ENCODE measurements at places on chromosomes 6 and 20.

DNA sequence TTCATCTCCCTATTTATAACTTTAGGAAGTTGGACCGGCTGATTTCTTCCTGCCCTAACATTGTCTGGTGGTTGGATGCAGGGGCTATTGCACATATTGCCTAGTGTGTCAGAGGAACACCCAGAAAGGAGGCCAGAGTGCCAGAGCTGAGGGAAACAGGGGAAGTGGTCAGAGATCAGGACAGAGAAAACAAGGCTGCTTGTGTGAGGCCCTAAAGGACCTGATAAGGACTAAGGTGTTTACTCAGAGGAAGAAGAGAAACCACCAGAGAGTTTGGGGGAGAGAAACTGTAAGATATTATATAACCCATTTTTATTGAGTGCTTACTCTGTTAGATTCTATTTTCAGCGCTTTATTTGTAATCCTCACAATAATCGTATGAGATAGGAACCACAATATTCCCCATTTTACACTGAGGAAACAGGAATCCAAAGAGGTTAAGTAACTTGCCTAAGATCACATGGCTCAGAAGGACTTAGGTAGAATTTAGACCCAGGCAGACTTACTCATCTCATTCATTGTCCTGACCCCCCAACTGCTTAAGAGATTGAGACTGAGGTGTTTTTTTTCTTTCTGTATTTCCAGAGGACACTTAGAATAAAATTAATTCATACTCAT is 54.0 kb upstream of the REV3L start:
- no peak for DNase-seq

- DNase-seq: no peak
Measured at GRCh38 chr6:40960742-40961430, 78.1 kb downstream of the UNC5CL start.

- DNase-seq: no peak
Measured at GRCh38 chr6:5379647-5380242, 118.4 kb downstream of the FARS2 start.

- DNase-seq: no peak
Measured at GRCh38 chr6:52306972-52307870, 22.7 kb upstream of the MCM3 start.

GRCh38 chr6:11586117-11586516 is 48.6 kb downstream of the TMEM170B start:
- DNase-seq: no peak

- DNase-seq: no peak
Measured at GRCh38 chr20:50834599-50835005, 39.7 kb downstream of the BCAS4 start.

DNA sequence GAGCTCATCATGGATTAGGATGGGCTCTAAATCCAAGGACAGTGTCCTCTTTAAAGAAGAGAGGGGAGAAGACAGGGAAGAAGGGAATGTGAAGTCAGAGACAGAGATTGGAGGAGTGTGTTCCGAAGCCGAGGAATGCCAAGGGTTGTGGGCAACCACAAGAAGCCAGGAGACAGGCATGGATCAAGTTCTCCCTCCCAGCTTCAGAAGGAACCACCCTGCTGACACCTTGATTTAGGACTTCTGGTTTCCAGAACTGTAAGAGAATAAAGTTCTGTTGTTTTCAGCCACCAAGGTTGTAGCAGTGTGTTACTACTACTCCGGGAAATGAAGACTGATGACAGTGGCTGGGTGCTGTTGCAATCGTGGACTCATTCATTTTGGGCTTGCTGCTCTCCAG is 120.1 kb downstream of the RPS12 start:
- no peak for DNase-seq

- no peak for DNase-seq
Measured at GRCh38 chr6:112879920-112880413, 532.8 kb downstream of the RFPL4B start.

DNA sequence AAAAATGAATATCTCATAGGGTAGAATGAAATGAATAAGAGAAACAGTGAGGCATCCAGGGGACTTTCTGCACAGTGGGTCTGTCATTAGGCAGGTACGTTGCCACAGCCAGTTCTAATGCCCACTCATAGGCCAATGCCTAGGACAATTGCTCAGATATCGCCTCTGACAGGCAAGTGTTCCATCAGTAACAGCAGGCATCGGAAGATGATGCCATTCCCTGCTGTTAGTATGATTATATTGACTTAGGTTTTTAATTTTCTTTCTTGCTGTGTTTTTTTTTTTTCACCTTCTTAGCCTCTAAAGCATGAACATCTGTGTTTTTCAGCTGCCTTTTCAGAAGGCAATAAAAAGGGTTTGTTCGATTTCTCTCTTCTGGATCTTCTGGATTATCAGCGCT is 90.7 kb downstream of the PRL start:
- DNase-seq: no peak

GRCh38 chr6:33961691-33962090 is 157.9 kb upstream of the MLN start:
- DNase-seq: no peak

GRCh38 chr6:38004908-38005307 is 185.4 kb downstream of the ZFAND3 start:
- DNase-seq: no peak

- no peak for DNase-seq
Measured at GRCh38 chr6:18340781-18341551, 46.2 kb upstream of the RNF144B start.

DNA sequence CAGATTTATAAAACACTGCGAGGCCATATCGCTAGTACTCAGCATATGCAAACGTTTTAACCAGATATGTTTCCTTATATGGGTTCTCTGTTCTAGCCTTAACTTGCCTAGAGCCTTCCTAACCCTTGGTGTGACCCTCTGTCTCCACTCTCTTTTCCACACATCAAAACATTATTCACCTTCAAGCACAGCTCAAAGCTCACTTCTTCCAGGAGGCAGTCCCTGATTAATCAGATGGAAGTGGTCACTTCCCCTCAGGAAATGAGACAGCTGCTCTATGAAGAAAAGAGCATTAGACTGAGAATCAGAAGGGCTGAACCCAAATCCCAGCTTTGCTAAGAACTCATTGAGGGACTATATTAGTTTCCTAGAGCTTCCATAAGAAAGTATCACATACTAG is 39.8 kb upstream of the SLC17A4 start:
- no peak for DNase-seq

DNA sequence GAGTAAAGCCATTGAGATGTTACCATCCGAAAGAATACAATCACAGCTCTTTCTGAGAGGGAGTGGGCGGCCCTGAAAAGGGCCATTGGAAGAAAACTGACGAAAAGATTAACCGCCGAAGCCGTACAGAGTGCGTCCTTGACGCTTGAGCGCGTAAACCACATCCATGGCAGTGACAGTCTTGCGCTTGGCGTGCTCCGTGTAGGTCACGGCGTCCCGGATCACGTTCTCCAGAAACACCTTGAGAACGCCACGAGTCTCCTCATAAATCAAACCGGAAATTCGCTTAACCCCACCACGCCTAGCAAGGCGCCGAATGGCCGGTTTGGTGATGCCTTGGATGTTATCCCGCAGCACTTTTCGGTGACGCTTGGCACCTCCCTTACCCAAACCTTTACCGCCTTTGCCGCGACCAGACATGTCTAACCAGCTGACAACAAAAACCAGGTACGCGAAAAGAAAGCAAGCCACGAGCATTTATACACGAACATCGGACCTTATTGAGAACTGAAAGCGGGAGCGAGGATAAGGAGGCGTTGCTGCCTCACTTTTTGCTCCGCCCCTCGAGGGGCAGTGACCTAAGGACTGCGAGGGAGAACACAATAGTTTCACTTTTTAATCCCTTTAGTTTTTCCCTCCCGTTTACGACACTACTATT is 60.3 kb upstream of the HFE start:
- DNase-seq: peak; percentile 81

- no peak for DNase-seq
Measured at GRCh38 chr6:15399641-15400470, 154.0 kb downstream of the JARID2 start.

DNA sequence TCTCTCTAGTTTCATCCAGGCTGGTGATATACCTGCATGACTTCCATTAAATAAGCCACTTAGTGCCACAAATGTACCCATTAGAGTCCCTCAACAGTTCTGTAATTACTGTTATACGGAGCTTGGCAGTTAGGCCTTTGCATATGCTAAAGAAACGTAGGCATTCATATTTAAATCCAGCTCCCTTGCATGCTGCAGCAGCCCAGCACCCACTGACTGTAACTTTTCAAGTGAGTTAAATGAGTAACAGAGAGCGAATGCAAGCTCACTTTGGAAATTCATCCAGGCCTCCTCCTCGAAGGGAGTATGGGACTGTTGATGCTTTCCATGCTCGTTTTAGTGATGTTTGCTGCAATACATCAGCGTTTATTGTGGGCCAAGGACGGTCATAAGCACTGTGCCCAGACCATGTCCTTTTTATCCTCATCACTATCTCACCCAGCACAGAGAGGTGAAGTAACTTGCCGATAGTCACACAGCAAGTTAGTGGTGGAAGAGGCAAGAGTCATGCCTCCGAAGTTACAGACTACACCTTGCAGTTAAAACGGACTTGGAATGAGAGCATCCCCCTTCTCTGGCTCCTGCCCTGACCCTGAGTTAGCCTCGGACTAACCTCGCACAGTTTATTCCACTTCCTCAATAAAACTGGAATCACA is 179.4 kb upstream of the PDE10A start:
- no peak for DNase-seq

DNA sequence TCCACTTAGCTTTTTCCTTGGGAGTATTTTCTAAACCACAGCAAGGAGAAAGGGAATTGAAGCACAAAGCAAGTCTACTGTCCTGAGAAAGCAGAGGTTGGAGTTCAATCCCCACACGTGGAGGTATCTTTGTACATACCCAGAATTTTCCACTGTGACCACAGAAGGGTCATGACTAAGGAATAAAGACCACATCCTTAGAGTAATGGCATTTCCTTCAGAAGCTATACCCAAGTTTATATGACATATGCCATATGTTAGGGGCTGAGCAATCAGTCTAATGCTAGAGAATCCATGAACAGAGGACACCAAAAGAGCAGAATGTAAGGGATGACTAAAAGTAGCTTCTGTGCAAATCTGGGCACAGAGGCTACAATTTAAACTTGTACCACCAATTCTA is 46.4 kb downstream of the ATG5 start:
- DNase-seq: no peak

- DNase-seq: no peak
Measured at GRCh38 chr20:8265588-8265987, 133.5 kb downstream of the PLCB1 start.

- no peak for DNase-seq
Measured at GRCh38 chr6:40256831-40257230, 322.6 kb upstream of the MOCS1 start.

DNA sequence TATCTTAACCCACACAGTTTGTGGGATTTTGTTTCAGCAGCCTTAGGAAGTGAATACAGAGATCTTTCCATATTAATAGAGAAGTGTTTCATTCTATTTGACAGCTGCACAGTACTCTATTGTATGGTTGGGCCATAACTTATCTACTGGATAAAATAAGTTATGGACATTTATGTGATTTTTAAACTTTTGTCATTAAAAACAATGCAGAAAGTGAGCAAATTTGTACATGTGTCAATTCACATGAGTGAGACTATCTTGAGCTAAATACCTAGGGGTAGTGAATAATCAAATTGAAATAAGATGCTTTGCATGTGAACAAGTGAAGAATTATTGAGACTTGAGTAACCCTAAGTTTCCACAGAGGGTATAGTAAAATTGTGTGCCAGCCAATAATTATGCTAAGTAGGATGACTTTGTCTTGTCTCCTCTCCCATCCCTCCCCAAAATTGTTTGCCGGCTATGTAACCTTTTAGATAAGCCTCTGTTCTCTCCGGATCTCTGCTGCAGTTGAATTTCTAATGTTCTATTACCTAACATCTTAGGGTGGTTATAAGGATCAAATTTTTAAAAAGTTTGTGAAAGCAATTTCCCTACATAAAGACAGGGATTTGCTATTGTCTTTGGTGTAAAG is 33.3 kb upstream of the TPBG start:
- DNase-seq: no peak

- DNase-seq: no peak
Measured at GRCh38 chr20:58852543-58853271, at the start of gene GNAS. GNAS (plus strand) TSS chr20:58852716.

Measured in stimulated activated CD4-positive, alpha-beta T cell treated with anti-CD3 and anti-CD28 coated beads, Interleukin-1b, Interleukin-23, amount 100 ng/mL, for 1 hour (primary cell).